ENCODE measurements at places on chromosomes 5 and 9. TPM values are rescaled to one million over a fixed set of nuclear protein-coding genes. Genes with fewer than 3 reads are reported as not detected.

GRCh38 chr9:99336005-99336404, 113.9 kb downstream of the SEC61B start:
- no peak for DNase-seq

DNA sequence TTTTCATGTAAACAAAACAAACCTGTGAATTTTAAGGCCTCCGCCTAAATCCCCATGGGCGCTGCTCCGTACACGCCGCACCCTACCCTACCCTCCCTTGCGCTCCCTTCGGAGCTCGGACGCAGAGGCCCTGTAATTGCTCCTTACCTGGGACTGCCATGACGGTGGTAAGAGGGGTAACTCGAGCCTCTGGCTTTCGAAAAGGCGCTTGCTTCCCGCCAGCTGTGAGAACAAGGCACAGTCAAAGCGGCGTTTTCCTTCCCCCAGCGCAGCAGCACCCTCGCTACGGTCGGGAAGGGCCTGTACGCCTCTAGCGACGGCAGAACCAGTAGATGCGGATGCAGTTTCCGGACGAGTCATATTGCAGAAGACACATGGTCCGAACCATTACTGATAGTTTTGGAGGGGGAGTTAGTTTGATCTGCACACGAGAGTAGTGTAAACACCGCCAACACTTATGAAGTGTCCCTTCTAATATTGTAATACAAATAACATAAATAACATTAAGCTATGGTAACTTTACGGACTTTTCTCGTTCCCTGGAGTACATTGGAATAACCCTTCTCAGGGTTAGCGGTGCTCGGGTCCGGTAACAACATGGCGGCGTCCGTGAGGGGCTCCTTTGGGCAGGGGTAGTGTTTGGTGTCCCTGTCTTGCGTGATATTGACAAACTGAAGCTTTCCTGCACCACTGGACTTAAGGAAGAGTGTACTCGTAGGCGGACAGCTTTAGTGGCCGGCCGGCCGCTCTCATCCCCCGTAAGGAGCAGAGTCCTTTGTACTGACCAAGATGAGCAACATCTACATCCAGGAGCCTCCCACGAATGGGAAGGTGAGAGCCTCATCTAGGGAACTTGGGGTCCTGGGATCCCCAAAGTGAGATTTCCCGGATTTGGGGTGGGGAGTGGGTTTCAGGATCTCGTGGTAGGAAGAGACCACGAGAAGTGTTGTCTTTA, at the start of the genes CWC27 and SREK1IP1:
TSS of gene CWC27 (plus strand) at position 573 of the 955 bp plus-strand sequence. CDS start at position 790, 217 bp downstream.
TSS of gene SREK1IP1 (minus strand) at position 334 of the 955 bp plus-strand sequence. CDS start at position 160, 174 bp downstream.
- peak; percentile 69 for DNase-seq

DNA sequence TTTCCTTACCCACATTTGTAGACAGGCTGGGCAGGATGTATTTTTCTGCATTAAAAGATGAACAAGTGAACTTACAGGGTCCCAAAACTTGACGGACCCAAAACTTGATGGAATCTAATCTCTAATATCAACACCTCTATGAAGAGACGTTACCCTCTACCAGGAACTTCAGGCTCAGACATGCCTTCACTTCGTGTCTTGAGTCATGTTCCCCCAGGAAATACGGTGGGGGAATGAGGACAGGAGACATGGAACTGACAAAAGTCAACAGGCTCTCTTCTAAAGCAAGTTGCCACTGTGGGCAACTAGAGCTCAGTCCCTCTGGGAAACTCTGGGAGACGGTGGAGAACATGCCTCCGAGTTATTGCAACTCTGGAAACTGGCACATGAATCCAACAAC, 196.1 kb downstream of the PAPPA start:
- DNase-seq, result no peak

- DNase-seq, result no peak
Observed at GRCh38 chr9:19441730-19442129, 32.9 kb downstream of the ACER2 start.

- DNase-seq, result no peak
Observed at GRCh38 chr9:30765318-30765717, 1619.1 kb upstream of the ACO1 start.

DNA sequence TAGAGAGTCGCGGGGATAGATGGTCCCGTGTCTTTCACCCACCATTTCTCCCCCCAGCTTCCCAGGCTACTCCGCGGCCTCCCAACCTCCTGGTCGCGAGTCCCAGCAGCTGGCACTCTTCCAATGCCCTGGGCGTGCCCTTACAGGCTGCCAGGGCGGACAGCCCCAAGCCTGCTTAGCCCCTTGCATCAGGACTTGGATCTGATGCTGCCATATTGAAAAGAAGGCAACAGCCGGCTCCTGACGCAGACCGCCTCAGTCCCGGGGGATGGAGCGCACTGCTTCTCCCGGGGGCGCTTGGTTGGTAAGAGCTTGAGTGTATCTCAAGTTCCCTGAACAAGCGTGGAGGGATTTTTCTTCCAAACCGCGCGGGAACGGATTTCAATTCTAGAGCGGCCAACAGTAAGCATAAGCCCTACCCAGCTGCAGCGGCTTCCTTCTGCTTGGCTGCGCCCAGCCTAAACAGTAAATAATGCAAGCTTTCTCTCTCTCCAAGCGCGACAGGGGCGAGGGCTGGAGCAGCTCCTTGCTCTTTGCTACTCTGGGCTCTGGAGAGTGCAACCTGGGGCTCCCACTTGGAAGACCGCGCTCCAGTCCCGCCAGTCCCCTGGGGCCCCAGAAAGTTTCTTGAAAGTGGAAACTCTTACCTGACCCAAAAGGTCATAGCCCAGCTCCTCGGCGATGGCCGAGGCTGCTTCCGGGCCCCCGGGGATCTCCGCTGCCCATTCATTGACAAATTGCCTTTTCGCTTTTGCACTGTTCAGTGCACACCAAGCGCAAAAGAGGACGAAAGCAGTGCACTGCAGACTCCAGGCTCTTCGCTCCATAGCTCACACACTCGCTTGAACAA, 607 bp downstream of the PCSK1 start:
- no peak for DNase-seq

DNA sequence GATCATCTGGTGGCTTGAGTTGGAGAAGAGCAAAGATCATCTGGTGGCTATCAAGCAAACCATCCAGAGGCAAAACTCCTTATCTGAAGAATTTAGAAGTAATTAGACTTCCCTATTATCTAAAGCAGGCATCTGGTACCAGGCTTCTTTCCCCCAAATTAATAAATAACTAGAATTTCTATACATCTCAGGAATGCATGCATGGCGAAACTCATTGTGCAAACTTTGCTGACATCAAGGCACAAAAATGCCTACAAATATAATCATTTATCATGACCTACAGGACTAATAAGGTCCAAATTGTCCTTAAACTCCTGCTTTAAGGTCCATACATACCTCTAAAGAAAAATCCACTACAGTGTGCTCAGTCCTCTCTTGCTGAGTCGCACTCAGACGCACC, 6.0 kb downstream of the OR13D1 start:
- no peak for DNase-seq

The CDX1 gene
- not detected for total RNA-seq

The PCDH12 gene
- total RNA-seq, result 0.65 TPM

The DOCK8 gene
- total RNA-seq, result 80.6 TPM

The CCDC171 gene
- total RNA-seq, result 0.73 TPM

The GPR150 gene
- 0.57 TPM for total RNA-seq

The SEMA4D gene
- 348 TPM for total RNA-seq

All from activated T-cell treated with anti-CD3 and anti-CD28 coated beads, Interleukin-2, amount 50 U/mL, for 4 hours (primary cell).